ENCODE measurements at places on chromosomes 11 and 22.
A peak's percentile ranks its signal among the peaks of the same experiment; 100 is the strongest.

GRCh38 chr22:34116126-34116525 lies 195.8 kb upstream of the LARGE1 start:
- no peak for DNase-seq

DNA sequence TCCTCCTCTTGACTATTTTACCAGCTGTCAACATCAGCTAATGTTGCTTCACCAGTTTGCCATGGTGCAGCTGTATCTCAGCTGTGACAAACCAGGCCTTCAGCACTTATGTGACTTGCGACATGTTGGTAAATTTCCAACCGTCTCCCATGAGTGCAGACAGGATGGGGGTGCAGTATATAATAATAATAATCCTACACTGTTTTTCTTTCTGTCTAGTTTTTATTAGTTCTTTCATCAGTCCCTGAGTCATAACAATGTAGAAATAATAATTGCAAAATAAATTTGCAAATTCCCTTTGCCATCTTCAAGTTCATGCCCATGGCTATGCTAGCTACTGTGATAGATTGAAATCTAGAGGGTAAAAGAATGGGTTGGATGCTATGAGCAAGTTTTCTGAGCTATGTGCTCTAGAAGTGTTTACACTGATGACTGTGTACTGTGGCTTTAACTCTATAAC lies 4.9 kb downstream of the MMP13 start:
- DNase-seq: peak; percentile 39

DNA sequence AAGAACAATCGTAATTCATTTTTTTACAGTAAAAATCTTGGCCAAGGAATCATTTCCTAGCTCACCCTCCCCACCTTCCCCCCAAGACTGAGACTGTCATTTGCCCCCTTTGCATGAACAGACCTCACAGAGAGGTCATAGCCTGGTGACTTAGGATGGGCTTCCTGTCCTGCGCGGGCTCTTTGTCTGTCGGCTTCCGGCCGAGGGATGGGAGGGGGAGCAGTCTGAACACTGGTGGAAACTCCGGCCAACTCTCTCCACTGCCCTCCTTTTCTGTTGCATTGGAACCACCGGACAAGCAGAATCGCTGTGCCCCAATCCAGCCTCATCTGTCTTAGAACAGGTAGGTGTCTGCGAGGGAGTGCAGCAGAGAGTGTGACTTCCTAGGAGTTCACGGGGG lies 41.7 kb downstream of the TEAD1 start:
- DNase-seq: no peak

DNA sequence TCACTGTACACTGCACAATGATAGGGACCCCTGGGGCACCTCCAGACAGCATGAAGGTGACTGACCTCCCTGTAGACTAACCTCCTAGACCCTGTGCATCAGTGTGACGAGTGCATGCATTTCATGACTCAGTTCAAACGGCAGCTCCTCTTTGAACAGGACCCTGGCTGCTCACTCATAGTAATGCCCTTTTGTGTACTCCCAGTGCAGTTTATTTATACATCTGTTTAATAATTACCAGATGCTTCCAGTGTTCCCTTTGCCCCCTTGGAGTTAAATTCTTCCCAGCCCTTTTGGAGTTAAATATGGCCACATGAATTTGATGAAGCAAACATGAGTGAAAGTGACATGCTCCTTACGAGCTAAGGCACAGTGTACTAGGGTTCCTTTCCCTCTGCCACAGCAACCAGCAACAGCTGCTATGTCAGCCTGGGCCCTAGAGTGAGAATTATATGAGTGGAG lies 72.4 kb downstream of the PANX1 start:
- peak; percentile 35 for DNase-seq

Measured in fibroblast of the aortic adventitia (primary cell).